IMR-90 (cell line): ENCODE measurements at places on chromosomes 1 and 21.

GRCh38 chr1:81600878-81601622 lies 199.7 kb upstream of the ADGRL2 start:
- H3K27me3 ChIP-seq, result no peaks in the 10 kb centered on the region
- DNase-seq, result no peak
- no peaks in the 10 kb centered on the region for H3K4me1 ChIP-seq
- H3K36me3 ChIP-seq, result no peaks in the 10 kb centered on the region
- no peak overlapping the region for H3K4me3 ChIP-seq

DNA sequence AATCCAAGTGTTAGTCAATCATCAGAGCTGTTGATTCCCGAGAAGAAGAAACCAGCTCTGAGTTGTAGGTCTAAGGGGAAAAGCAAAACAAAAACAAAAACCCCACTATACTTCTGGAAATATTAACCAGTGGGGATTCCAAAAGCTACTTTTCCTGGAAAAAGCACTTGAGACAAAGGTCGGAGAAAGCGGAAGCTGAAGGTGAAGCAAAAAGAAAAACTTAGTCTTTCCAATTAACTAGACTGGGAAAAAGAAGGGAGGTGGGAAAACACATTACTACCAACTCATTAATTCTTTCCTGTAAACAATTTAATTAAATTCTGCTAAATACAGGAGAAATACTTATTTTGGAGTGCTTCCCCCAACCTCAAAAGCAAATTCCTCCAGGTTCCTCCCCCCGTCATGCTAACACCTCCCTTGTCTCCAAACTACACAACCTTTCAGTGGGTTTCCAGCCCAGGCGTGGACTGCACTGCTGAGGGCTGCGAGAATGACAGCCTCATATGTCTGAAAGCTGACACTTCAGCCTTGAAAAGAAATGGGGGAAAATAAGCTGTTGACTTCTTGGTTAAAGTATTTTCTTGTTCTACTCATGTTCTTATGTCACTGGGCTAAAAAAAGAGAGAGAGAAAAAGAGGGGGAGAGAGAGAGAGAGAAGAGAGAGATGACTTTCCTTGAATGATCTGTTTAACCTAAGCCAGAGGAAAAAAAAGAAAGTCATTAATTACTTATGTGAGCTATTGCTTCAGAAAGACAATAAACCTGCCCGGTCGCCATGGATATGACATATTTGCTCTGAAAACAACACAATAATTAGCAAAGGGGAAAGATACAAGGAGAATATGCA lies 5.1 kb downstream of the CASZ1 start:
- H3K27ac ChIP-seq, result no peak overlapping the region
- H3K4me1 ChIP-seq, result peaks cover 4% of the 10 kb centered on the region; the same call in 1 of the 2 replicates
- no peak for DNase-seq
- H3K4me3 ChIP-seq, result no peak overlapping the region
- no peaks in the 10 kb centered on the region for H3K36me3 ChIP-seq

- no peak for DNase-seq
- H3K4me1 ChIP-seq, result no peaks in the 10 kb centered on the region
- H3K4me3 ChIP-seq, result no peak overlapping the region
- peaks cover 9% of the 10 kb centered on the region for H3K27me3 ChIP-seq
- no peak overlapping the region for H3K27ac ChIP-seq
Measured at GRCh38 chr1:184641894-184642293, 112.8 kb downstream of the EDEM3 start.

GRCh38 chr1:221903594-221903993 lies 161.7 kb upstream of the DUSP10 start:
- H3K4me1 ChIP-seq, result no peaks in the 10 kb centered on the region
- H3K36me3 ChIP-seq, result no peaks in the 10 kb centered on the region
- no peak overlapping the region for H3K4me3 ChIP-seq
- DNase-seq, result no peak

GRCh38 chr1:77170687-77171086 lies 48.5 kb downstream of the PIGK start:
- H3K27me3 ChIP-seq, result no peaks in the 10 kb centered on the region
- no peak overlapping the region for H3K27ac ChIP-seq
- H3K4me3 ChIP-seq, result no peak overlapping the region

GRCh38 chr1:69533343-69533742 lies 34.4 kb upstream of the LRRC7 start:
- H3K27me3 ChIP-seq, result no peaks in the 10 kb centered on the region
- no peaks in the 10 kb centered on the region for H3K36me3 ChIP-seq
- no peak overlapping the region for H3K4me3 ChIP-seq
- no peak for DNase-seq

GRCh38 chr1:10635085-10635896 lies 160.5 kb downstream of the PEX14 start:
- H3K36me3 ChIP-seq, result no peaks in the 10 kb centered on the region; the same call in 1 of the 2 replicates
- peak; percentile 24 for DNase-seq
- H3K4me1 ChIP-seq, result peaks cover 9% of the 10 kb centered on the region
- H3K4me3 ChIP-seq, result no peak overlapping the region
- no peak overlapping the region for H3K27ac ChIP-seq

GRCh38 chr1:172602706-172603105 lies 56.2 kb upstream of the FASLG start:
- DNase-seq, result no peak
- no peak overlapping the region for H3K27ac ChIP-seq
- peaks cover 7% of the 10 kb centered on the region for H3K36me3 ChIP-seq

GRCh38 chr1:155320661-155321617 lies at the start of gene RUSC1:
Gene RUSC1, plus strand, starts transcription at chr1:155320894. Its CDS starts 880 bp downstream, at chr1:155321774.
- peaks cover 16% of the 10 kb centered on the region; the same call in 1 of the 2 replicates for H3K4me1 ChIP-seq
- H3K27me3 ChIP-seq, result no peaks in the 10 kb centered on the region
- H3K4me3 ChIP-seq, result peak within 1 kb of the TSS; percentile 90

DNA sequence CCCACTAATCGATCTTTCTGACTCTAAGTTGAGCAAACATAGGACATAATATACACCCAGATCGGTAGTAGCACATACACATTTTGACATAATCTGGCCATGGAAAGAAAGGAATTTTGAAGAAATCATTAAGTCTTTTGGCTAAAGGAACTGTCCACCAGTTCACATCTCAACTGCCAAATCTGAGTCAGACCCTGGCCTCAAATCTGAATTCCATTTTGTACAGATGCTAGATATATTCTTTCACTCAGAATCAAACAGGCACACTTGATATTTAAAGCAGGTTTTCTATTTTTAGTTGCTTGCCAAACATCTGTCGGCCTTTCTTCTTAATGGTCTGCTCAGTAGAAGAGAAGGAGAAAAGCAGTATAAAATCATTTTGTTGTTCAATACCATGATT lies 281.8 kb downstream of the BARHL2 start:
- H3K27me3 ChIP-seq, result no peaks in the 10 kb centered on the region
- no peaks in the 10 kb centered on the region for H3K36me3 ChIP-seq
- no peak overlapping the region for H3K4me3 ChIP-seq
- H3K4me1 ChIP-seq, result no peaks in the 10 kb centered on the region
- DNase-seq, result no peak
- no peak overlapping the region for H3K27ac ChIP-seq

DNA sequence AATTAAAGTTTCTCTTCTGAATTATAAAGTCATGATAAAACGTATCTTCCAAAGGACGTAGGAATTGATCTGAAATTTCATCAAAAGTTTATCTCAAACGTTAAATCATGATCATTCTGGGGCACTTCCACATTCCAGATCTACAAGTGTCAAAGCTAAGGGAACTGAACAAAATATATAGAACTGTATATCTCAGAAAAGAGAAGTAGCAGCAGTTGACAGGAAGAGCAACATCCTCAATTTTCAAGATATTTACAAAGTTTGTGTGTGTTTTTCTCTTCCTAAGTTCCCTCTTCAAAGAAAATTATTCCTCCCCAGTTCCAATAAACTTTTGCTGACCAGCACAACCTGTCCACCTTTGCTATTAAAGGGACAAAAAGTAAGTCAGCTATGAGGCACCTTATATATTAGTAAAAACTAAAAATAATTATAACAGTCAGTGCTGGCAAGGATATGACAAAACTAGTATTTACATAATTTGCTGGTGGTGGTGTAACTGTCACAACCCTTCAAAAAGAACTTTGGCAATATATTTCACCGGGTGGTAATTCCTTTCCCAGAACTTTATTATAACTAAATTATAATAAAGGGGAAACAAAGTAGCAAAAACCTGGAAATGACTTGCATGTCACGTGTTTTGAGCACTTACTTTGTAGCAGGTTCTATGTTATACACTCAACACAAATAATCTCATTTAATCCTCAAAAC lies 38.5 kb upstream of the EYA3 start:
- H3K4me3 ChIP-seq, result no peak overlapping the region
- no peaks in the 10 kb centered on the region for H3K36me3 ChIP-seq
- H3K4me1 ChIP-seq, result peaks cover 6% of the 10 kb centered on the region; the same call in 1 of the 2 replicates
- no peak for DNase-seq
- H3K27me3 ChIP-seq, result no peaks in the 10 kb centered on the region

DNA sequence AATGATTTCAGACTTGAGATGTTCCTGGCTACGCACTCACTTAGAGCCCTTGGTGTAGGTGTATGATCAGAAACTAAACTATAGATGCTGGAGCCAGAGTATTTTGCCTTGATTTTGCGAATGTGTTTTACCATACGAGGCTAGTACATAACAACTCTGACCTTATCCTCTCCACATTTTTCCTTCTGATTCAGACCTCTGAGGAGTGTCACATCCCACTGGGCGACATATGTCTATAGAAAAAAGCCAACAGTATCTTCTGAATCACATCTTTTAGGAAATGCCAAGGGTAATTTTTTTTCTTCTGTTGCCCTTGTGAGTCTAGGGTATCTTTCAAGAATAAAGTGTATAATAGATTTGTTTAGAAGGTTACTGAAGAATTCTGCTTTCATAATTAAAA lies 49.6 kb downstream of the AK4 start:
- peaks cover 12% of the 10 kb centered on the region; the same call in 1 of the 2 replicates for H3K4me1 ChIP-seq
- H3K36me3 ChIP-seq, result no peaks in the 10 kb centered on the region
- no peaks in the 10 kb centered on the region for H3K27me3 ChIP-seq

GRCh38 chr1:82567348-82567747 lies 766.6 kb downstream of the ADGRL2 start:
- H3K27ac ChIP-seq, result no peak overlapping the region
- no peaks in the 10 kb centered on the region for H3K27me3 ChIP-seq
- H3K36me3 ChIP-seq, result no peaks in the 10 kb centered on the region
- no peak for DNase-seq
- H3K4me1 ChIP-seq, result no peaks in the 10 kb centered on the region

DNA sequence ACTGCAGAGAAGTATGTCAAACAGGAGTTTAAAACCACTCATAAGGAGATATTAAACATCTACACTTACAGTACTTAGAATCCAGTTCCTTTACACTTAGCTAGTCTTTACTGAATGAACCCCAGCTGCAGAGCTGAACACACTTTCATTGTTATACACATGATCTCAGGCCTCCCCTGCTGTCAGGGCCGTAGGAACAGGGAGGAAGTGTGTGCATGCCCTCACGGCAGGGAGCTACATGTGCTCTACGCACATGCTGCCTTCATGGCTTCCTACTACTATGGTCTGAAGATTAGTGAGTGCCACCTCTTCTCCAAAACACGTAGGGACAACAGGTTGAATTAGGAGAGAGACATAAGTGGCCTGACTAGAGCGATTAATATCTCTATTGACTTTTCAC lies 191.5 kb downstream of the SIPA1L2 start:
- no peak for DNase-seq
- H3K36me3 ChIP-seq, result peaks cover 34% of the 10 kb centered on the region
- peaks cover 2% of the 10 kb centered on the region; the same call in 1 of the 2 replicates for H3K4me1 ChIP-seq

GRCh38 chr1:164673584-164674214 lies 114.7 kb downstream of the PBX1 start:
- no peaks in the 10 kb centered on the region for H3K27me3 ChIP-seq
- H3K36me3 ChIP-seq, result peaks cover 2% of the 10 kb centered on the region; the same call in 1 of the 2 replicates
- H3K27ac ChIP-seq, result no peak overlapping the region
- H3K4me3 ChIP-seq, result no peak overlapping the region
- H3K4me1 ChIP-seq, result peaks cover 15% of the 10 kb centered on the region

- H3K27ac ChIP-seq, result no peak overlapping the region
- H3K4me3 ChIP-seq, result no peak overlapping the region
- no peaks in the 10 kb centered on the region for H3K36me3 ChIP-seq
- no peaks in the 10 kb centered on the region; the same call in 1 of the 2 replicates for H3K27me3 ChIP-seq
- peaks cover 2% of the 10 kb centered on the region for H3K4me1 ChIP-seq
- DNase-seq, result no peak
Measured at GRCh38 chr1:54553602-54554313, 5.7 kb downstream of the ACOT11 start.

GRCh38 chr1:37237948-37238347 lies 203.6 kb upstream of the GRIK3 start:
- H3K4me1 ChIP-seq, result no peaks in the 10 kb centered on the region
- no peaks in the 10 kb centered on the region for H3K27me3 ChIP-seq
- H3K36me3 ChIP-seq, result no peaks in the 10 kb centered on the region
- H3K27ac ChIP-seq, result no peak overlapping the region
- DNase-seq, result no peak

DNA sequence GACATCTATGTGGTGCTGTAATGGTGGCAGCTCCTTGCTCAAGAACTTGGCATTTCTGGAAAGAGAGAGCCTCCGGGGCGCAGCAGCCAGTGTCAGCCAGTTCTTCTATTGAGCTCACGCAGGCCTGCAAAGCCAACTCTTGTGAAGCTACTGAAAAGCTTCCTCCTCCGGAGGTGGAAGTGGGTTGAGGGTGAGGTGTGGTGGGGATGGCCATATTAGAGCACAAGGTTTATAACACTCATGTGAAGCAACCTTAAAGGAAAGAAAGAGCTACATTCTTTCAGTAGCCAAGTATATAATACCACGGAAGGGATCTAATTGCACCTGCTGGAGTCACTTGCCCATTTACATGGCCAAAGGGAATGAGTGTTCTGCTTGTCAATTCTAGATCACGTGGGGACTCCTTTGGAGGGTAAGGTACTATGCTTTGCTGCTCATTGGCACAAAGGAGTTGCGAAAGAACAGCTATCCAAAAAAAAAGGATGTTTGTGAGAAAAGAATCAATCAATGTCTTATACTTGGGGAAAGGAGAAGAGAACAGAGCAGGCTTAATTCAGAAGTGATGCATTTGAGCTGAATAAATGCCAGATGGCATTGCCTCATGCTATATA lies 18.3 kb upstream of the MAP10 start:
- H3K27ac ChIP-seq, result no peak overlapping the region
- no peaks in the 10 kb centered on the region for H3K4me1 ChIP-seq
- DNase-seq, result no peak
- H3K27me3 ChIP-seq, result no peaks in the 10 kb centered on the region

DNA sequence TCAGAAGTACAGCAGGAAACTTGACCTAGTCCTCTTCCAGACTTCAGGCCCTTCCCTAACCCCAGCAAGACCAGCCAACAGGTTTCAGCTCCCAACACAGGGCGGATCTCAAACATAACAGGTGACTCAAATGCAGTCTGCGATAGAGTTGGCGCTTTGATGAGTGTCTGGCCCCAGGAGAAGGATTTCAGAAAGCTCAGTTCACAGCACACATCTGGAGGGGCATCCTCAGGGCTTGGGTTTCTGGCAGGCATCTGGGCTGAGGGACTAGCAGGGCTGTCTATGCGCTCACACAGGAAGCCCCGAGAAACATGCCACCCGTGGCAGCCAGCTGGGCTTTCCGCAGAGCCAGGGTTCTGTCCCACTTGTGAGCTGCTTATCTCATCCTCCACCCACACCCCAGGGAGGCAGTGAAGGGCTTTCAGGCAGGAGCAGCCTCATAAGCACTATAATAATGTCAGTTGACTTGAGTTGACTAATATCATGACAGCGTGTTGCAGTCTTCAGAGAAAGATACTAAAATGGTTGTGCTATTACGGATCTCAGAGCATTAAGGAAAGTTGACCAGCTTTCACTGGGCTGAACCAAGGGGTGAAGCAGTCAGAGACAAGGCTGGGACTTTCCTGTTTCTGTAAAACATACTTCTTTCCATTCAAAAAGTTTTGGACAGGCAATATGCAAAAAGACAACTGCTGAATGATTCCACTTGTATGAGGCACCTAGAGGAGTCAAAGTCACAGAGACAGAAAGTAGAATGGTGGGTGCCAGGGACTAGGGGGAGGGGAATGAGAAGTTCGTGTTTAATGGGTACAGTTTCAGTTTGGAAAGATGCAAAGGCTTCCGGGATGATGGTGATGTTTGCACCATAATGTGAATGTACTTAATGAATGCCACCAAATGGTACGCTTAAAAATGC lies 233.0 kb upstream of the IRF2BP2 start:
- no peaks in the 10 kb centered on the region for H3K36me3 ChIP-seq
- H3K4me1 ChIP-seq, result peaks cover 7% of the 10 kb centered on the region
- H3K27ac ChIP-seq, result no peak overlapping the region
- H3K4me3 ChIP-seq, result no peak overlapping the region
- DNase-seq, result peak; percentile 27
